NCI-H1105 (cell line): ENCODE measurements at places on chromosomes 11 and 22.

DNA sequence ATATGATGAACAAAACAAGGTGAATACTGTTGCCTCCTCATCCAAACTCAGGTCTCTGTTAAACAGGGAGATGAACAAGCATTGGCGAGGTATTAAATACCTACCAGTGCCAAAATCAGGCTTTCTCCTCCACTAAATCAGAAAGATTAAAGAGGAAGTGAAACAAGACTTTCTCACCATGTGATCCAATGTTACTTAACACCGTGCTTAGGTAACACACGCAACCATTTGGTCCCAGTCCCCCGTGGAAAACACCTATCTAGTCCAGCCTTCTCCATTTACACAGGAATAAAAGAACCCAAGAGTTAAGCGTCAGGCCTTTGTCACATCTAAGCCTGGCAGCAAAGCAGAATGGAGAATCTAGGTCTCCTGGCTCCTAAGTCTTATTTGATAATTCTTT, 34.5 kb downstream of the TENM4 start:
- DNase-seq: no peak

- DNase-seq: peak; percentile 39
Observed at GRCh38 chr11:46916286-46917108, 1.9 kb downstream of the LRP4 start.

DNA sequence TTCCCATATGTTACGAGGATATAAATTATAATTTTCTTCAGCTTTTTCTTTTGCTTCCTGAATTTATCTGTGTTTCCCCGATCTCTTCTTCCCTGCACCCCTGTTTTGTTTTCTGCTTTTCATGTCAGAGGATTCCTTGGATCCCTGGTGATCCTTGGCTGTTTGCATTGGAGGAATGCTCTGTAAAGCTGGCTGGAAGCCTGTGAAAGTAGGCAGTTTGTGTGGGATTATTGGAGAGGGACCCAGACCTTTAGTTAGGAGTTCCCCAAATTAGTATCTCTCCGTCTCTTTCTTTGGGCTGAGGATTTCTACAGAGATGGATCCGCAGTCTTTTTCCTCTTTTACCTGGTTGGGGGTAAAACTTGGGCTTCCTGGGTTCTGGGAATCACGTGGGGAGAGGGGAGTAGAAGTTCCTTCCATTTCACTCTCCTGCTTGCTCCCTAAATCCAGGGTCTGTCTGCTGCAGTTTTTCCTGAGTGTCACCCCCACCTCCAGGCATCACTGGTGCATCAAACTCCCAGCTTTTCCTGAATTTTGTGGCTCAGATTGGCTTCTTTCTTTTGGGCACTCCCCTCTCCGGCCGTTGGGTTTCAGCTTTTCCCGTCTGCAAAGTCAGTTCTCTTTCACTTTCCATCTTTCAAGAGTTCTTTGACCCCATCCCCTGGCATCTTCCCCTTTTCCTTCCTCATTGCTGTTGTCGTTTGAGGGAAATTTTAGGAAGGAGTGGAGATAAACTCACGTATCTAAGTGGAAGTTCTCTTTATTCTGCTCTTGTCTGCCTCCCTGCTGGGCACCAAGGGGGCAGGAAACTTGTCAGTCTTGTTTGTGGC, 79.1 kb upstream of the ALX4 start:
- no peak for DNase-seq

DNA sequence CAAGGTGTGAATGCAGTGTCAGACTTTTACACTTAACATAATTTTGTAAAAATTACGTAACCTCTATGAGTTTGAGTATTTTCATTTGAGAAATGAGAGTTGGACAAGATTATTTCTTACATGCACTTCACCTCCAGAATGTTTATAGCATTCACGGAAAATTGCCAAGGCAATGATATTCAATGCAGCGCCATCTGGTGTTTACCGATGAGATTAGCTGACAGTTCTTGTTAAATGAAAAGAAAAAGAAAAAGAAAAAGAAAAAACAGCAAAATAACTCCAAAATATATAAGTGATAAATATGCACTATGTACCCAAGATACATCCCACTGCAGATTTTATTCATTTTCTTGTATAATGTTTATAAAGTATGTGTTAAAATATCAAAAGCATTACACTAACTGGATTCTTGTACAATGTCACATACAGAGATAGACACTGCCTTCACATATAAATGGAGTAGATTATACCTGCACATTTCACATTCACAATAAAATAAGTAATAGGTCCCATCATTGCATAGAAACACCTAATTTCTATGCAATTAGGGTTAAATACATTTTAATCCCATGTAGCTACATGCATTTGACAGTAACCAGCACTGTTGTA, 976.3 kb upstream of the FAT3 start:
- DNase-seq: peak; percentile 25

GRCh38 chr11:92199991-92200390, 24.6 kb upstream of the FAT3 start:
- no peak for DNase-seq

DNA sequence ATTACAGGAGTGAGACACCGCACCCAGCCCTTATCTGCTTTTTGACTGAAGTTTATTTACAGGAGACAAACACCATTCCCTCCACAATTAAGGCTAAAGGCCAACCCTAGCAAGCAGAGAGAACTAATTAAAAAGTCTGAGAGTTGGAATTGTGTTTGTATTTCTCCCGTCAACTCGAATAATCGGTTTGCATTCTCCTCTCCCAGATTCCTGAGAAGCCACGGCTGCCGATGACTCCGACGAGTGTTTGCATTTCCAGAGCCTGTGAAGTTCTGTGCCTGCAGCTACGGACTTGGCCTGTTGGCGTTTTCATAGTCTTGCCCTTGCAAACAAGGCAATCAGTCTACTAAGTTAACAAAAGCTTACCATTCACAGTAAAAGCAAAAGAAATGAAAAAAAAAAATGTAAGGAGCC, 73.2 kb upstream of the NUP50 start:
- no peak for DNase-seq

- DNase-seq: no peak
Observed at GRCh38 chr22:41230401-41230785, 10.3 kb downstream of the CHADL start.

DNA sequence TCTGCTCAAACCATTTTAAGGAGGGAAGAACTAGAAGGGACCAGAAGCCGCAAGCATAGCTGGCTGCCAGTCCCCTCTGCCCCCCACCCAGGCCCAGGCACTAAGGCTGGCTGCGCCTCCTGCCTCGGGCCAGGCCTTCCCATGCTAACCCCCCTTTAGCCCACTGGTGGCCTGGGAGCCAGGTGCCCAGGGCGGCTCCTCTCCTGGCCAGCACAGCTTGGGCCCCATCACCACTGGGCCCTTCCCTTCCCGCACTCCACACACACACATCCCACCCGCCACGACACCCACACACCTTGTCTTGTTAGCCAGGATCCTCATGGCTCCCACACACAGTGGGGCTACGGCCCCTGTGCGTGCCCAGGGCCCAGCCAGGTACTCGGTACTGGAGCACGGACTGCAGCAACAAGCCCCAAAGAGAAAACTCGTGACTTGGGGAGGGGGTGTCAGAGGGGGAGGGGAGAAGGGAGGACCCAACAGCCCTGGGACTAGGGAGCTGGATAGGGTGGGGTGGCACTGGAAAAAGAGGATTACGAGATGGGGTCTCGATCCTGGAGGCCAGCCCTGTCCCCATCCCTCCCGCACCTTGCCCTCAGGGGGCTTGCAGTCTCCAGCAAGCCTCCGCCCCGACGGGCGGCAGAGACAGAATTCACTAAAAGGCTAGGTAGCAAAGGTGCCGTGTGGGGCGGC, 16.0 kb downstream of the BCL9L start:
- no peak for DNase-seq

GRCh38 chr11:59137190-59137589, 5.5 kb upstream of the FAM111A start:
- DNase-seq: no peak

DNA sequence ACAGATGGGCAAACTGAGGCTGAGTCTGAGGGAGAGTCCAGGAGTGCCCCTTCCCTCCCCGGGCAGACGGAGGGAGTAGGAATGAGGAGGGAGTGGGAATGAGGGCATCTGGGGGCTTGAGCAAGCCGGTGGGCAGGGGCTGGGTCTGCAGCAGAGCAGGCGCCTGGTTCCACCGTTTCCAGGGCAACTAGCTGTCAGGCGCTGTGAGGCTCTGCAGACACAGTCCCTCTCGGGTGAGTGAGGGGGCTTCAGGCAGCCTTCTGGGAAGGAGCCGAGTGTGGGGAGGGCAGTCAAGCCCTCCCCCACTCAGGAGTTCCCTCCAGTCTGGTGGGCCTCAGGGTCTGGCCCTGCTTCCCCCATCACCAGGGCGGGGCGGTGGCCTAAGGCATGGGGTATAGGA, 19.0 kb downstream of the TMEM258 start:
- DNase-seq: no peak

DNA sequence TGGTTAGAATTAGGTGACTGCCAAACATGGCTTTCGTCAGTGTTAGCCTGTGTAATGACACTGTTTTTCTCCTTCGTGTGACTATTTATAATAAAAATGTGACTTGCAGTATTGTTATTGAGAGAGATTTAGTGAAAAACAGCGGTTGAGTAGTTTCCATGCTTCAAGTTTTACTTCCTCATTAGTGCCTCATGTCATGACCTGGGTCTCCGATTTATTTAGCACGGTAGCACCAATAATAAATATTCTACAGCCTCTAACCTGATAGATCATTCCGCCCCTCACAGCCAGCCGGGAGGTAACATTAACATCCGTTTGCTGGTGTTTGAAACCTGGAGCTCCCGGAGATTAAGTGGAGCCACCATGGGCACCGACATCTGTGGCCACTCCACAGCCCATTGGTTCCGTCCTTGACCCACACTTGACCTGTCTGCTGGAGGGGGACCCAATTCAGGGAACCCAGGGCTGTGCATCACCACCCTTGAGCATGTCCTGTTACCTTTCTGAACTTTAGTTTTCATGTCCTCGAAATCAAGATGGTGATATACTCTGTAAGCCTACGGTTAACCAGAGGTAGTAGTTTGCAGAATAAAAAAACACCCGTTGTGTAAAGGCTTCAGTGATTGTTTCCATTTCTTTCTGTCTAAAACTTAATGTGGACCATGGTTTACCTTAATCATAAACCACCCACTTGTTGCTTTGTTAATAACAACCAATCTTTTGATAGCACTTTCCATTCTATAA, 104.1 kb downstream of the ATXN10 start:
- DNase-seq: no peak

DNA sequence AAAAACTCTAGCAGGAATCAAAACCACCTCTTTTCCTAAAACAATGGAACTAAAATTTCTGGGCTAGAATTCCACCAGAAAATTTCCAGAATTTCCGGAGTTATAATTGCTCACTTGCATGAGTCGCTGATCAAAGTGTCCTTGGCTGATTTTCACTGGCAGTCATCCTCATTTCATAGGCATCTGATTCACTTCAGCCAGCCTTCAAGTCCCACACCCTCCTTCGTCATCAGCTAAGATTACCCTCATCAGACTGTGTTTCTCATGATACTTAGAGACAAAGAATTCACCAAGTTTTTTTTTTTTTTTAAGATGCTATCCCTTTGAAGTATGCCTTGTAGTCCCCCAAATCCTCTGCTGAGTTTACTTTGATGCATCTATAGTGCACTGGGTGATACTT, 71.5 kb upstream of the RAB38 start:
- no peak for DNase-seq

DNA sequence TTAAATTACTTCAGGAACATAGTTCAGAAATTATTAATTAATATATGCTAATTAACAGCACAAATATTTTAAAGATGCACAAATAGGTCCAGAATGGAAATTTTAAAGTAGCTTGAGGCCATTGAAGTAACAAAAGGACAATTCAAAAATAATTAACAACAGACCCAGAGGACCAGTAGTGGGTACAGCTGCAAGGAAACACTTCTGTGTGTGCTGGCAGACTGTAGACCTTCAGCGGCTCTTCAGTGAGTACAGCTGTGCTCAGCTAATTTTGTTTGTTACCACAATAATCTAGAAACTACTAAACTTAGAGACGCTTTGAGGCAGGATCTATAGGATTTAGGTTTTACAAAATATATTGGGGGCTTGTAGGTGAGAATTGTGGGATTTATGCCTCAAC, 103.8 kb downstream of the GRIA4 start:
- no peak for DNase-seq

DNA sequence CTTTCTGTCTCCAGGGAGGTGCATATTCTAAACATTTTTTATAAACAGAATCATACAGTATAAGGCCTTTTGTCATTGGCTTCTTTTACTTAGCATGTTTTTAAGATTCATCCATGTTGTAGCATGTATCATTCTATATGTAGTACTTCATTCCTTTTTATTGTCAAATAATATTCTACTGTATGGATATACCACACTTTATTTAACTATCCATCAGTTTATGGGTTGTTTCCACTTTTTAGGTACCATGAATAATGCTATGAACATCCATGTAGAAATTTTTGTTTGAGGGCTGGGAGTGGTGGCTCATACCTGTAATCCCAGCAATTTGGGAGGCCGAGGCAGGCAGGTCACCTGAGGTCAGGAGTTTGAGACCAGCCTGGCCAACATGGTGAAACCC, 73.1 kb downstream of the PHF21A start:
- no peak for DNase-seq

GRCh38 chr22:28899199-28899853, 16.0 kb downstream of the ZNRF3 start:
- no peak for DNase-seq

DNA sequence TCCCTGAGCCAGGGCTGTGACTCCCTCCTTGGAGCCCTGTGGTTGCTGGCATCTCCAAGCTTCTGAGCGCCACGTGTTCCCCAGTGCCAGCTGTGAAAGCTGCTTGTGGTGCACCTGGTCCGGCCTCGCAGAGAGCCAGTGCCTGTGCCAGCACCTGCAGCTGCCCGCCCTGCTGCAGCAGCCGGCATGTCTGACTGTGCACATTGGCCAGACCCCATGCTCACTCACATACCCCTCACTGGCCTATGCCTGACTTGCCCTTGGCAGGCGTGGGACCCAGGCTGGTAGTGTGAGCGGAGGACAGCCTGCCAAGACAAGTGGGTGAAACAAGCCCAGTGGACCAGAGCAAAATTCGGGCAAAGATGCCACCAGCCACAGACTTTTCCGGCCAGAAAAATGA, 9.8 kb downstream of the MRPL48 start:
- peak; percentile 80 for DNase-seq

DNA sequence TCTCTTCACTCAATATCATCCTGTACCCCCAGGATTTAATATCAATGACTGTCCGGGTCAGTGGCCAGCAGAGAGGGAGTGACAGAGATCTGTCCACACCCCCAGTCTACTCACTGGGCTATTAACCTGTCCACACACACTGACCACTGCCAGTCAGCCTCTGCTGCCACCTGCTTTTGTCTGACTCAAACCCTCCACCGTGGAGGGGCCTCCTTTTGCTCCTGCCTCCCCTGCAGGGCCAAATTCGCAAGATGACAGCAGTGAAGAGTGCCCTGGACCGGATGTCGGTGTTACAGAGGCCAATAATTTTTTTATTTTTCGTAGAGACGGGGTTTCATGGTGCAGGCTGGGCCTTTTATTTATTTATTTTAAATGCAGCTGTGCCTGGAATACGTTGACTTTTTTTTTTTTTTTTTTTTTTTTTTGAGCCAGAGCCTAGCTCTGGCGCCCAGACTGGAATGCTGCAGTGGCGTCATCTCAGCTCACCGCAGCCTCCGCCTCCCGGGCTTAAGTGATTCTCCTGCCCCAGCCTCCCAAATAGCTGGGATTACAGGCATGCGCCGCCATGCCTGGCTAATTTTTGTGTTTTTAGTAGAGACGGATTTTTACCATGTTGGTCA, 5.1 kb downstream of the PDXP start:
- DNase-seq: no peak

- DNase-seq: no peak
Observed at GRCh38 chr11:115042002-115042401, 363.7 kb downstream of the NXPE2 start.
